Caudate nucleus (tissue), 63 donors: ENCODE measurements at places on chromosomes 12 and 14.

GRCh38 chr12:103880299-103881142 lies 39.5 kb upstream of the NT5DC3 start:
- DNase-seq: no peak

GRCh38 chr12:49309386-49309785 lies 13.7 kb upstream of the TROAP start:
- DNase-seq: no peak

- DNase-seq: no peak
These were observed 33.4 kb upstream of the TXNRD1 start for GRCh38 chr12:104182144-104182543.

DNA sequence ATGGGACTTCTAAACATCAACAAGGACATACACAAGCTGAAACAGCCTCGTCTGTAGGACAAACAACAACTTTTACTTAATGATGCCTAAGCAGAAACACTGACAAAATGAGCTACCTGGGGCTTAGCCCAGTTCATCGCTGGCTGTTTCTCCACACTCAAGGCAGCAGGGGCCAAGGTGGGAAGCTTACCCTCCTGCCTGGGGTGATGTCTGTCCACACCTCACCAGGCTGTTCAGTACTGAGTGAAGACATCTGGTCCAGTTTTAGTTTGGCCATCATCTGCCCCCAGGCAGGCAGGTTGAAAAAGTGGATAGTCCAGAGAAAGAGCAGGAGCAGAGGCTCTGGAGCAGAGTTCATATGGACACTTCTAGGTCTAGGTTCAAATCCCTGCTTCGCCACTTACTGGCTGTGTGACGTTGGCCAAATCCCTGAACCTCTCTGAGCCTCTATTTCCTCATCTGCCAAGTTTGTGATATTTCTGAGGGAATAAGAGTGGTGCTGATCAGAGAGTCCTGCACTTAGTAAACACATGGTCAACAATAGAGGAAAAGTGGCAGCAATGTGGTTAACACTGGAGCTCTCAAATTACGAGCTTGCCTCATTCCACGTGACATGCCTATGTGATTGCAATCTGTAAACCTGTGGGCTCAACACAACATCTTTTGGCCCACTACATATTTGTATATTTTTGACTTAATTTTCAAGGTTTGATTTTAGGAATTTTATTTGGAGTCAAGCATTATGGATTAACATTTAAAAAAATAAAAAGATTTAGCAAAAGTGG lies 720.1 kb upstream of the TMEM132C start:
- DNase-seq: no peak

DNA sequence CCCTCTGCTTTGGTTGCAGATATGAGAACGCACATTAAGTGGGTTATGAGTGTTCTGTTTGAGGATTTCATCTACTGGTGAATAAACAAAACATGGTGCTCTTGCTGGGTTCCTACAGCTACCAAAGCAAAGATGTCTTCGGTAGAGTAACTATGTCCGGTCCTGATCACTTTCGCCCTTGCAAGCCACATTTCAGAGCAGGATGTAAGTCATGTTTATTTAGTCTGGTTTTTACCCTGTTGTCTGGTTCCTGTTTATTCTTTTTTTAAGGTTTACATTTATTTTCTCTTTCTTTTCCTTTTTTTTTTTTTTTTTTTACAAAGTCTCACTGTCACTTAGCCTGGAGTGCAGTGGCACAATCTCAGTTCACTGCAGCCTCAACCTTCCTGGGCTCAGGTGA lies 99.2 kb downstream of the VEZT start:
- no peak for DNase-seq

DNA sequence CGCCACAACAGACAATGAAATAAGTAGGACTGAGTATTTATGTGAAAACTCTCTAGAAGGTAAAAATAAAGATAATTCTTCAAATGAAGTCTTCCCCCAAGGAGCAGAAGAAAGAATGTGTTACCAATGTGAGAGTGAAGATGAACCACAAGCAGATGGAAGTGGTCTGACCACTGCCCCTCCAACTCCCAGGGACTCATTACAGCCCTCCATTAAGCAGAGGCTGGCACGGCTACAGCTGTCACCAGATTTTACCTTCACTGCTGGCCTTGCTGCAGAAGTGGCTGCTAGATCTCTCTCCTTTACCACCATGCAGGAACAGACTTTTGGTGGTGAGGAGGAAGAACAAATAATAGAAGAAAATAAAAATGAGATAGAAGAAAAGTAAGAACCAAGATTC lies 82.7 kb downstream of the VEZT start:
- DNase-seq: no peak

DNA sequence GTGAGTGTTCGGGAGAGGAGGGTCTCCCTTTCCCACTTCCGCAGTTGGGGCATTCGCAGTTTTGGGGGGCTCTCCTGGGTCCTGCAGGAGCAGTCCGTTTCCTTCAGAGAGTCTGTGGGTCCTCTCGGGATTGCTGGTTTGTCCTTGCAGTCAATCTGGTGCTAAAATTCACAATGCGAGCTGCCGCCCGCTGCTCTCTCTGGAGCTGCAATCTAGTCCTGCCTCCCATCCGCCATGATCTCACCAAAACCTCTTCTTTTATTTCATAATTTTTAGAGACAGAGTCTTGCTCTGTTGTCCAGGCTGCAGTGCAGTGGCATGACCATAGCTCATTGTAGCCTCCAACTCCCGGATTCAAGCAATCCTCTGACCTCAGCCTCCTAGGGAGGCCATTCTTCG lies 22.5 kb downstream of the RNFT2 start:
- no peak for DNase-seq

GRCh38 chr12:93482721-93483120 lies 15.4 kb downstream of the MRPL42 start:
- no peak for DNase-seq

- DNase-seq: no peak
These were observed 6.3 kb upstream of the NANOGNB start for GRCh38 chr12:7758766-7759140.

- DNase-seq: no peak
These were observed 4.7 kb upstream of the C1R start for GRCh38 chr12:7096979-7097378.

- DNase-seq: no peak
These were observed 256.5 kb upstream of the HMGA2 start for GRCh38 chr12:65567820-65568219.

DNA sequence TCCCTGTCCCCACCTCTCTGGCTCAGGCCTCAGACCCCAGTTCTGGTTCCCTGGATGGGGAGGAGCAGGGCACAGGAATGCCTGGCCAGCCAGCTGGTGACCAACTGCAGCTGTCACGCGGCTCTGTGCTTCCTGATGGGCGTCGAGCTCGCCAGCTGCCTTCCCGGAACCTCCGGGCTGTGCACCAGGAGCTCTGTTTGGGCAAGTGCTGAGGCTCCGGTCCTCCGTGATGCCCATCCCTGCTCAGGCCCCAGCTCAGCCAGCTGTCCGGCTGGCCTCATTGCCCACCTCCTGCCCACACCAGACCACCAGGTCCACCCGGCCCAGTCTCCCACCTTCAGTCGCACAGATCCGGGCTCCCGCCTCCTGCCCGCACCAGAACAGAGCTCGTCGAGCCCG lies 4.8 kb downstream of the IFFO1 start:
- DNase-seq: no peak

- DNase-seq: no peak
These were observed 2.5 kb downstream of the SCN8A start for GRCh38 chr12:51593539-51593938.

DNA sequence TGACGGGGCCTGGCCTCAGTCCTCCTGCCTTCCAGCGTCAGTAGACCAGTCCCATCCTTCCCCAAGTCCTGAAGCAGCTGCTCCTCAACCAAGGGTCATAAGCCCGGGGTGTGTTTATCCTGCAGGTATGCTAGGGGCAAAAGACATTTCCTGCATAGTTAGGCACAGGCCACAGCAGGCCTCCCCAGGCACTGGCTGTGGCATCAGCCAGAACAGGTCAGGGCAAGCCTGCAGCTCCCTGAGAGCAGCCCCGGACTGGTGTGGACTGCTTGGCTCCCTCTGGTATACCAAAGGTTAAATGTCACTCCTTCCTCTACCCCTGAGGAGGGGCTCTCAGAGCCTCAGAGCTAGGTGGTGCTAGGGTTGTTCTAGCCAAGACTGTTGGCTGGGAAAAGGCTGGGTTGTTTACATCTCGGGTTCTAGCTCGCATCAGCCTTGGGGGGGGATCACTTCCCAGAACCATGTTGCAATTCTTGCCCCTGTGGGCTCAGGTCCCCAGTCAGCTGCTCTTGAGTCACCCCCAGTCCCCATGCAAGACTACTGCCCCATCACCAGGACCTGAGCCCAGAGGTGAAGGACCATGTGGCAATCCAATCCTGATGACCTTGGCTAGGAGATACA lies 2.9 kb downstream of the MMP14 start:
- no peak for DNase-seq

- no peak for DNase-seq
These were observed 185.1 kb downstream of the ADGRD1 start for GRCh38 chr12:131138638-131139362.

DNA sequence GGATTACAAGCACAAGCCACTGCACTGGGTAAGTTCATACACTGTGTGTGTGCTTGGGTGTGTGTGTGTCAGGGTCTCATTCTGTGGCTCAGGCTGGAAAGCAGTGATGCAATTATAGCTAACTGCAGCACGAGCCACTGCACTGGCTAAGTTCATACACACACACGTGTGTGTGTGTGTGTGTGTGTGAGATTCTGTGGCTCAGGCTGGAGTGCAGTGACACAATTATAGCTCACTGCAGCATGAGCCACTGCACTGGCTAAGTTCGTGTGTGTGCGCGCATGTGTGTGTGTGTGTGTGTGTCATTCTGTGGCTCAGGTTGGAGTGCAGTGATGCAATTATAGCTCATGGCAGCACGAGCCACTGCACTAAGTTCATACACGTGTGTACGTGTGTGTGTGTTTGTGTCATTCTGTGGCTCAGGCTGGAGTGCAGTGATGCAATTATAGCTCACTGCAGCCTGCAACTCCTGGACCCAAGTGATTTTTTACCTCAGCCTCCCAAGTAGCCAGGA lies 85.4 kb downstream of the HECTD1 start:
- no peak for DNase-seq

DNA sequence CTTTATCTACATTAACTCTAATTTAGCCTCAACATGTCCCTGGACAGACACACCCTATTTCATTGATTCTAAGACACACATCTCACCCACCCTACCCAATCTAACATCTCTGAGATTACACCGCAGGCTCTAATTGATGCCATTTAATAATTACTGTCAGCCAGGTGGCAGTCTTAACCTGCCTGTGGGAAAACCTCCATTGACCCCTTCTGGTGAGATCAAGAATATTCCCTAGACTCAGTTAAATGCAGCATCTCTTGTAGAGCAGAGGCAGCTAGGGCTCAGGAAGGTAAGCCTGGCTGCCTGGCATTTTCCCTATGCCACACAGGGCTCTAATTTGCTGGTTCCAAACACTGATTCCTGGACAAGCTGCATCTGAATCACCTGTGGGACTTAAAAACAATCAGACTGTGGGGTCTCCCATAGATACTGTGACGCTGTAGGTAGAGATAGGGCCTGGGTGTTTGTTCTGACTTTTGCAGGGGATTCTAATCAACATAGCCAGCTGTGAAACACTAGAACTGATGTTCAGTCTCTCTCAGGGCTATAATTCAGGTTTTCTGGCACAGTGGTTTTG lies 14.3 kb downstream of the MCRS1 start:
- DNase-seq: no peak

DNA sequence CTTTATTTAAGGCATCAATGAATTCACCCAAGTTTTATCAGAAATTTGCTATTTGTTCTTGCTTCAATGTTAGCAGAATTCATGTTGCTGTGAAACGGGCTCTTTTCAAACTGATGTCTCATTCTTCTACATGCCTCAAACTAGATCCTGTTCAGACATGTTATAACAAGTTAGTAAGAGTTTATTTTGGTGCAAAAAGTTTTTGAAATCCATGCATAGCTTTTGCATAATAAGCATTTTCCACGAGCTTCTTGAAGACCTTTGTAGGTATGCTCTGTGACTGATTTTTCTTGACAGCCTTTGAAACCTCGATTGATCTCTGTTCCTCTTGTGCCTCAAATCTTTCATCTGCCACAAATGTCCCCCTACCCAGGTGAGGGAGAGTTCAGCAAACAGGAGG lies 275.2 kb downstream of the FOXN3 start:
- no peak for DNase-seq

- DNase-seq: no peak
These were observed 15.3 kb upstream of the SCARB1 start for GRCh38 chr12:124878795-124879516.

DNA sequence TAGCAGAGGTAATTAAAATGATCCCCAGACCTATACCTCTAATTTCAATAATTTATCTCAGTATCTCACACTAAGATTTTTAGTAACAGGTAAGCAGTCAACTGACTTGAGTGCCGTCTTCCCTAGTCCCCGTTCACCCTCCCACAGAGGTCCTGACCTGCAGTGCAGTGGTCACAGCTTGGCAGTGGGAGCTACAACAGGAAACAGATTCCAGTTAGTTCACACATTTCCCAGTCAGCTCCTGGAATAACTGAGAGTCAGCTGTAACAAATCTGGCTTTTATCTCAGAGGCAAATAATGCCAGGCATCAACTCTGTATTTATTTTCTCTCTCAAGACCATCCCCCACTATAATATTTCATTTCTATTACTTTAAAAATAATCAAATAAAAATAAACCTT lies 308.2 kb downstream of the ATP23 start:
- no peak for DNase-seq

GRCh38 chr12:85036234-85036707 lies at the start of the genes LRRIQ1 and TSPAN19:
Gene LRRIQ1 (plus strand): TSS chr12:85036351. CDS start chr12:85038177, 1,826 bp downstream.
Gene TSPAN19 (minus strand): TSS chr12:85036277. CDS start chr12:85029946, 6,331 bp downstream.
- peak; percentile 80 for DNase-seq

DNA sequence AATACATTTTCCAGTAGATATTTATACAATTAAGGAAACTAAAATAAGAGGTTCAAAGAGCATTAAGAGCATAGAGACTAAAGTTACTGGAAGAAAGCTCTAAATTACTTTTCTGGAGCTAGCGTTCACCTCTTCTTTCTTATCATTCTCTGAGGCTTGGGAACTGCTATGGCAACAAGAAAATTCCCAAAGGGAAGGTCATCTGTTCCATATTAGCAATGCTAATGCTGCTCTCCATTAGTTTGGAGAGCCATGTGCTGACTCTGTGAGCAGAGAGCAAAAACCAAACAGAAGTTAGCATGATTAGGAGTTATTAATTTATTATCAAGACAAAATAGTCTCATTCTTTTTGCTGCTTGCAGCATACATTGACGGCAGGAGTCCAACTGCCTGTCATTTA lies 143.1 kb upstream of the SLC16A7 start:
- no peak for DNase-seq

DNA sequence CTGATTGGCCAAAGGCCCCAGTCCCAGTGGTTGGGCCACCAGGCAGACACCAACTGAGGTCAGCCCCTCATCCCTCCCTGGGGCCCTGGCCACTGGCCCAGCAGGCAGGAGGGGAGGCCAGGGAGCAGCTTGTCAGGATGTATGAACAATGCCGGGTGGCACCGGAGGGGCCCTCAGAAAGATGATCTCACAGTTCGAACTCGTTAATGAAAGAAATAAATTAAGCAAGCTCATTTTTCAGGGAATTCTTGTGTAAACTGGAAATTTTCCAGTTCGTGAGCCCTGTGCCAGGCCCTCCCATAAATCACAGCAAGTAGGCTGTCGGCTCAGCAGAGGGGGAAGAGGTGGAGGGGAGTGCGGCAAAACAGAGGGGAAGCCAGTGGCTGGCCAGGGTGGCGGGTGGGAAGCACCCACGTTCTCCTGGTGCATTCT lies 177.0 kb upstream of the VASH1 start:
- DNase-seq: no peak
